ENCODE measurements at places on chromosomes 3 and 15. TPM values are rescaled to one million over a fixed set of nuclear protein-coding genes. Genes with fewer than 3 reads are reported as not detected.

DNA sequence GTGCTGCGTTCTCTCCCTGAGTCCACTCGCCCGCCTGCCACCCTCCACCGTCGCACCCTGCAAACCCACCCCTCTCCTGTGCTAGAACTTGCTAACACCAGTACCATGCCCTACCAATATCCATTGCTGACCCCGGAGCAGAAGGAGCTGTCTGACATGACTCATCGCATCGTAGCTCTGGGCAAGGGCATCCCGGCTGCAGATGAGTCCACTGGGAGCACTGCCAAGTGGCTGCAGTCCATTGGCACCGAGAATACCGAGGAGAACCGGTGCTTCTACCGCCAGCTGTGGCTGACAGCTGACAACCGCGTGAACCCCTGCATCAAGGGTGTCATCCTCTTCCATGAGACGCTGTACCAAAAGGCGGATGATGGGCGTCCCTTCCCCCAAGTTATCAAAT, 4.9 kb upstream of the ALAS1 start:
- peak; percentile 44 for DNase-seq
- no peak overlapping the region for H3K4me3 ChIP-seq
- H3K4me1 ChIP-seq, result peaks cover 41% of the 10 kb centered on the region
- no peaks in the 10 kb centered on the region for H3K27me3 ChIP-seq
- H3K27ac ChIP-seq, result no peak overlapping the region

The OSBPL10 gene
- total RNA-seq, result 9.5 TPM

DNA sequence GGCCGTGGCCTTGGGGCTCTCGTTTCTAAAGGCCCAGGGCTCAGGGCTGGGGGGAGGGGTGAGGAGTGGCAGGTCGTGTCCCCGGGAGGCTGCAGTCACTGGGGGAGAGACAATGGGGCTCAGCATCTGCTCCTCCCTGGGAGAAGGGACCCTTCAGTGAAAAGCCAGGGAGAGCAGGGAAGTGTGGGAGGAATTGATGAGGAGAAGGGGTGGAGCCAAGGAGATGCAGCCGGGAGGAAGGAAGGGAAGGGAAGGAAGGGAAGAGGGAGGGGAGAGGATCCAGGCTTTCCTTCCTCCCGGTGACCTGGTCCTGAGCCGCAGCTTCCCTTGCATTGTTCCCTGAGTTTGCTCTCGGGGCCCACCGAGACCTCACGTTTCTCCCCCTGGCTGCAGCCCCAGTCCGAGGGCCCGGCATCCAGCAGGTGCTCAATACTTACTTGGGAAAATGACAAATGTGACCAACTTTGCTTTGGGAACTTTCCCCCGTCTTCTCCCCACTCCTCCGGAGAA, 1.4 kb upstream of the ZNF710 start:
- peak; percentile 9 for DNase-seq
- H3K27me3 ChIP-seq, result no peaks in the 10 kb centered on the region
- peaks cover 24% of the 10 kb centered on the region for H3K4me1 ChIP-seq
- no peaks in the 10 kb centered on the region for H3K36me3 ChIP-seq
- H3K27ac ChIP-seq, result no peak overlapping the region

The DPH6 gene
- total RNA-seq, result 8.1 TPM

The ARPC4 gene
- 383 TPM for total RNA-seq

DNA sequence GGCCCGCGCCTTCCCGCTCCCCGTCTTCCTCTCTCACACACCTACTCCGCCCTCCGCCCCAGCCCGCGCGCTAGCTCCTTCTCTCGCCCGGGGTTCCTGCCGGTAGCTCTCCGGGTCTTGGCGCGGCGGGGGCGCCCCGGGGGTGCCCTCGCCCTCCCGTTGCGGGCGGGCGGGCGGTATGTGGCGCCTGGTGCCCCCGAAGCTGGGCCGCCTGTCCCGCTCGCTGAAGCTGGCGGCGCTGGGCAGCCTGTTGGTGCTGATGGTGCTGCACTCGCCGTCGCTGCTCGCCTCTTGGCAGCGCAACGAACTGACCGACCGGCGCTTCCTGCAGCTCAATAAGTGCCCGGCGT, 507 bp downstream of the DIPK2A start:
- no peak for DNase-seq
- H3K36me3 ChIP-seq, result no peaks in the 10 kb centered on the region
- peak overlapping the region; percentile 39 for H3K27ac ChIP-seq
- peak overlapping the region; percentile 51 for H3K4me3 ChIP-seq

The MASP1 gene
- total RNA-seq, result 13.1 TPM

DNA sequence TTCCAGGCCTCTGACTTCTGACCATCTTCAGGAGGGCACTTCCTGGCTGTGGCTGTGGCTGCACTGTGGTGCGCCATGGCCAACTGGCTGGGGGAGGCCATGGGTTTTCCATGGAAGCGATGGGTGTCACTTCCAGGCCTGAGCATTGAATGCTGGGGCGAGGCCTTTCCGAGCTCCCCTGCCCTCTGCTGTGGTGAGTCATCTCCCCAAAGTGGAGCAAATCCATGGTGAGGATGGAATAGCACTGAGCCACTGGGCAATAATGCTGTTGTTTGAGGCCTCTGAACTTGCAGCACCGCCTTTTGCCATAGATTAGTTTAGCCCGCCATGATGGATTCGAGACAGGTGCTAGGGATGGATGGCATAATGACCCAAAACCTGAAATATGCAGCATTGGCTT, 155.5 kb downstream of the GABRG3 start:
- no peak overlapping the region for H3K4me3 ChIP-seq
- DNase-seq, result no peak
- no peaks in the 10 kb centered on the region for H3K4me1 ChIP-seq
- no peaks in the 10 kb centered on the region for H3K27me3 ChIP-seq
- H3K27ac ChIP-seq, result no peak overlapping the region
- H3K36me3 ChIP-seq, result no peaks in the 10 kb centered on the region

GRCh38 chr3:140342668-140343067, 335.2 kb upstream of the TRIM42 start:
- H3K4me3 ChIP-seq, result no peak overlapping the region
- H3K4me1 ChIP-seq, result no peaks in the 10 kb centered on the region
- H3K27ac ChIP-seq, result no peak overlapping the region
- DNase-seq, result no peak
- no peaks in the 10 kb centered on the region for H3K36me3 ChIP-seq

- H3K27ac ChIP-seq, result peak overlapping the region; percentile 73
- DNase-seq, result peak; percentile 83
- no peaks in the 10 kb centered on the region for H3K36me3 ChIP-seq
- H3K4me1 ChIP-seq, result peaks cover 15% of the 10 kb centered on the region
- H3K4me3 ChIP-seq, result no peak overlapping the region
- no peaks in the 10 kb centered on the region for H3K27me3 ChIP-seq
These were observed 549.2 kb upstream of the TBL1XR1 start for GRCh38 chr3:177746337-177746933.

Data from IMR-90 (cell line).